ENCODE measurements at places on chromosomes 2 and 18.

DNA sequence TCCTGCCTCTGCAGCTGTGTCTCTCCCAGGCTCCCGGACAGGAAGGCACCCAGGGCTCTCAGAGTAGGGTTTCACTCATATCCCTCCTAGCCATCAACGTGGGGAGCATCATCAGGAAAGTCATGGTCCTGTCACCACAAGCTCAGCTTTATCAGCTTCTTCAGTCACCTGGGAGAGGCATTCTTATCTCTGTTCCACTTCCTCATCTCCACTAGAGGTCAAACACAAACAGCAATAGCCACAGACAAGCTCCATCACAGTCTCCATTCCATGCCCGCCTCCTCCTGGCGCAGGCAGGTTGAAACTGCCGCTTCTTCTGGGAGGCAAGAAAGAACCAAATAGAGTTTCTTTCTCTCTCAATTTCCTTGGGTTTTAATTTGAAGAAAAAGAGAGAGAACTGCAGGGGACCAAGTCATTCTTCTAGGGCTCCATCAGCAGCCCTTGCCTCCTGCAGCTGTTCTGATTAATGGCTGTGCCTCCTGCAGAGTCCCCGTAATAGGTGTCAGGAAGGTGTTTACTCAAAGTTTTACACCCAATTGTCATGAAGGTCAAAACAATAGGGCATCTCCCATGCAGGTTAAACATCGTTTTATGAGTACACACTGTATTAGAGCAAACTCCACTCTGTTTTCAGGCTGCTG is 377.9 kb downstream of the TMEM182 start:
- H3K4me3 ChIP-seq = no peak overlapping the region
- H3K4me1 ChIP-seq = no peaks in the 10 kb centered on the region
- DNase-seq = no peak
- H3K36me3 ChIP-seq = no peaks in the 10 kb centered on the region

DNA sequence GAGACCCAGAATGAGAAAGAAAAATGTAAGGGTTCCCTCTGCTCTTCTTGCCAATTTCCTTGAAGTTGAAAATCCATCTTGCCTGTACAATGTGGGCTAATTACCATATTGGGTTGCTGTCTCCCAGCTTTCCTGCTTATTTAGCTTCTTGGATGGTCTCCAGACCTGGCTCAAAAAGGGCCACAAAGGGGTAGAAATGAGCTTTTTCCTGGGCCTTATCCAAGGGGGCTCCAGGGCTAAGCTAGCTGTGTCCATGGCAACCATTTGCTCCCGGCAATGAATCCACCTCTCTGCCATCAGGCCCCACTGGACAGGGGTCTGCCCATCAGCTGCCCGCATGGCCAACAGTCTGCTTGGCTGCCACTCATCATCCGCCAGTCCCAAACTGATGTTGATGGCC is 85.0 kb downstream of the BOD1L2 start:
- H3K27ac ChIP-seq = no peak overlapping the region
- H3K27me3 ChIP-seq = no peaks in the 10 kb centered on the region
- H3K4me1 ChIP-seq = no peaks in the 10 kb centered on the region
- no peak for DNase-seq
- H3K36me3 ChIP-seq = no peaks in the 10 kb centered on the region

- no peaks in the 10 kb centered on the region for H3K36me3 ChIP-seq
- H3K27me3 ChIP-seq = no peaks in the 10 kb centered on the region
- no peak for DNase-seq
- no peak overlapping the region for H3K4me3 ChIP-seq
Observed at GRCh38 chr2:72719416-72719815, 106.4 kb downstream of the EXOC6B start.

DNA sequence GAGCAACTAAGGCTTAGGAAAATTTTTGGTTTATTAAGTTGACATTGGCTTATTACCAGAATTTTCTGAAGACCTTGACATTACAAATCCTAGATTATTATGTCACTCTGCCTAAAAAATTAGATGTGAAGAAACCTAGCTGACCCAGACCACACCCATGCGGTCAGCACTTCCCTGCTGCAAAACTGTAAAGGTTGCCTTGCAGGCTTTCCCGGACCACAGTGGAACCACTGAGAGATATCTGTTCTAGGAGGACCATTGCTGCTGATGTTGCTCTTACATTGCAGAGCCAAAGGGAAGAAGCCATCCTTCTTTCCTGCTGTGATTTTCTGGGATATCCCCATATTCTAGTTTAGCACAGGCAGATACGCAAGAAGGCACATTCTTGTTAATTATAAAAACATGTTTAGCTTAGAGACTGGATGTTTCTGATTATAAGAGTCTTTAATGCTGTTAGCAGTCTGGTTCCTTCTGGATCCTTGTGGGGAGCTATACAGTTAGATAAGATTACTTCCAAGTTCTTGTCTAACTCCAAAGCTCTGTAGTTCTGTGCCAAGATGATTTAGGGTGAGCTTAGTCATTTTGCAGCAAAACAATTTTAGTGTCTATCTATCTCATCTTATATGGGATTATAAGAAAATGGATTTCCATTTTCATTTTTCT is 70.2 kb downstream of the AOX1 start:
- H3K4me3 ChIP-seq = no peak overlapping the region
- DNase-seq = peak; percentile 50
- no peaks in the 10 kb centered on the region for H3K36me3 ChIP-seq
- no peaks in the 10 kb centered on the region for H3K4me1 ChIP-seq
- no peak overlapping the region for H3K27ac ChIP-seq
- H3K27me3 ChIP-seq = no peaks in the 10 kb centered on the region

DNA sequence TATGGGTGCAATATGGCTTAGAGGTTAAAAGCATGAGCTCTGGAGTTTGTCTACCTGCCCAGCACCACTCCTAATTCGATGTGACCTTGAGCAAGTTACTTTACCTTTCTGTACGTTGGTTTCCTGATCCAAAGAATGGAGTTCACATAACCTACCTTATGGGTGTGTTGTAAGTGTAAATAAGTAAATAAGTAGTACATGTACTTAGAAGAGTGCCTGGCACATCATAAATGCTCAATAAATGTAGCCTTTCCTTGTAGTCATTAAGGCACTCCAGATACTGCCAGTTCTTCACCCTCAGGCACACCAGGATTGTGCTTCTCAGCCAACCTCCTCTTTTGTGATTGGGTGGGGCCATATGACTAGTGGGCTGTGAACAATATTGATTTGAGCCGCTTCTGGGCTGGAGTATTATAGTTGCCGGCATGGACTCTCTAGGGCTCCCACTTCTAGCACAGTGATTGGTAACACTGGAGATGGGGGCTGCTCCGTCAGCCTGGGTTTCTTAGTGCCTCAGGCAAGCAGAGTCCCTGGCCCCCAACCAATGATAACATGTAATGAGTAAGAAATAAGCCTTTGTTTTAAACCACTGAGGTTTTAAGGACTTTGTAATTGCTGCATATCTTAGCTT is 101.7 kb upstream of the NOSTRIN start:
- H3K4me1 ChIP-seq = peaks cover 26% of the 10 kb centered on the region
- no peak overlapping the region for H3K4me3 ChIP-seq
- no peak for DNase-seq
- peak overlapping the region; percentile 59 for H3K27ac ChIP-seq
- H3K36me3 ChIP-seq = no peaks in the 10 kb centered on the region
- H3K27me3 ChIP-seq = no peaks in the 10 kb centered on the region

GRCh38 chr18:6956999-6957398 is 160.6 kb downstream of the LAMA1 start:
- H3K27me3 ChIP-seq = no peaks in the 10 kb centered on the region
- no peaks in the 10 kb centered on the region for H3K36me3 ChIP-seq
- no peaks in the 10 kb centered on the region for H3K4me1 ChIP-seq
- H3K27ac ChIP-seq = no peak overlapping the region

GRCh38 chr18:44838971-44839666 is 158.4 kb downstream of the SETBP1 start:
- H3K4me1 ChIP-seq = peaks cover 66% of the 10 kb centered on the region
- H3K36me3 ChIP-seq = no peaks in the 10 kb centered on the region
- peak overlapping the region; percentile 56 for H3K27ac ChIP-seq

- no peaks in the 10 kb centered on the region for H3K27me3 ChIP-seq
- H3K36me3 ChIP-seq = no peaks in the 10 kb centered on the region
- DNase-seq = no peak
- no peaks in the 10 kb centered on the region for H3K4me1 ChIP-seq
- no peak overlapping the region for H3K4me3 ChIP-seq
Observed at GRCh38 chr2:76268484-76268883, 557.8 kb upstream of the GCFC2 start.

DNA sequence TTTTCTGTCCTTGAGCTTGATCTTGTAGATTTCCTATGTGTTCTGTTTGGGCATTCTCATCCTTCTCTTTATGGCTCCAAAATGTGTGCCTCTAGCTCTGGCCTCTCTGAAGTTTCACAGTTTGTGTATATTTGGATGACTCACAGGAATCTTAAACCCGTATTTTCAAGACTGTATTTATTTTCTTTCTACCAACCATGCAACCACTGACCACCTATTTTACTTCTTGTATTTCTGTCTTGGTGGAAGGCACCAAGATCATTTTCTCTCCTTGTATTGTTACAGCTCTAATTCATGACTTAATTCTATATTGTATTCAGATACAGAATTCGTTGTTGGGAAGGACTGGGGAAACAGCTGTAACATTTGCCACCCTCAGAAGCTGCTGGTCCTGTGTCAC is 39.5 kb downstream of the ACSL3 start:
- H3K4me1 ChIP-seq = peaks cover 63% of the 10 kb centered on the region
- no peak overlapping the region for H3K27ac ChIP-seq
- H3K27me3 ChIP-seq = no peaks in the 10 kb centered on the region
- no peaks in the 10 kb centered on the region for H3K36me3 ChIP-seq

DNA sequence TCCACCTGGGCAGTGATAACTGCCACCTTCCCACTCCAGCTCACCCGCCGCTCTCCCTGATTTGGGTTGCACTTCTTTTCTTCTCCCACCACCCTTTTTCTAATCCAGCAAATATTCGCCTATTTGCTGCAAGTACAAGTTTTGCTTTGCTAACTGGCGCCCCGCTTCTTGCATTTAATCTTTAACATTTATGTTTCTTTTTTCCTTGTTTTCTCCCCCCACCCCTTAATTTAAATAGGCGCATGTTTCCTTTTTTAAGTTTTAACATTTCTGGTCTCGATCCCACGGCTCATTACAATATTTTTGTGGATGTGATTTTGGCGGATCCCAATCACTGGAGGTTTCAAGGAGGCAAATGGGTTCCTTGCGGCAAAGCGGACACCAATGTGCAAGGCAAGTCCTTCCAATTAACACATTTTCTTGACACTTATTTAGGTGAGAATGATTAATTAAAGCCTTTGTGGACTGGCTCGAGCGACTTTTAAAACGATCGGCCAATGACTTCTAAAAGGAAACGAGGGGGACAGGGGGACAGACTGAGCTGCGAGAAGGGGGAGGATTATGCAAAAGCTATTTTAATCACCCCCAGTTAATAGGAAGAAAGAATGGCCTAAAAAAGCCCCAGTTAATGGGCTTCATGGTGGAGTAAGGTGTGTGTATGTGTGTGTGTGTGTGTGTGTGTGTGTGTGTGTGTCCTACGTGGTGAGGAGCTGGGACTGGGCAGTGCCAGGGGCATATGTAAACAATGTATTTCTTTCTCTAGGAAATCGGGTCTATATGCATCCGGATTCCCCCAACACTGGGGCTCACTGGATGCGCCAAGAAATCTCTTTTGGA is 1.6 kb downstream of the TBR1 start:
- H3K27ac ChIP-seq = no peak overlapping the region
- H3K4me3 ChIP-seq = no peak overlapping the region

- no peak for DNase-seq
- no peaks in the 10 kb centered on the region for H3K27me3 ChIP-seq
- no peaks in the 10 kb centered on the region for H3K36me3 ChIP-seq
- no peak overlapping the region for H3K27ac ChIP-seq
- H3K4me3 ChIP-seq = no peak overlapping the region
Observed at GRCh38 chr2:223363085-223363484, 239.1 kb downstream of the SCG2 start.

GRCh38 chr2:227570615-227571014 is 28.1 kb upstream of the SCYGR2 start:
- no peaks in the 10 kb centered on the region for H3K36me3 ChIP-seq
- H3K4me3 ChIP-seq = no peak overlapping the region
- H3K27me3 ChIP-seq = no peaks in the 10 kb centered on the region
- H3K4me1 ChIP-seq = no peaks in the 10 kb centered on the region
- DNase-seq = no peak
- H3K27ac ChIP-seq = no peak overlapping the region

- H3K36me3 ChIP-seq = no peaks in the 10 kb centered on the region
- H3K4me1 ChIP-seq = no peaks in the 10 kb centered on the region
Observed at GRCh38 chr2:31031132-31031706, 107.0 kb downstream of the GALNT14 start.

DNA sequence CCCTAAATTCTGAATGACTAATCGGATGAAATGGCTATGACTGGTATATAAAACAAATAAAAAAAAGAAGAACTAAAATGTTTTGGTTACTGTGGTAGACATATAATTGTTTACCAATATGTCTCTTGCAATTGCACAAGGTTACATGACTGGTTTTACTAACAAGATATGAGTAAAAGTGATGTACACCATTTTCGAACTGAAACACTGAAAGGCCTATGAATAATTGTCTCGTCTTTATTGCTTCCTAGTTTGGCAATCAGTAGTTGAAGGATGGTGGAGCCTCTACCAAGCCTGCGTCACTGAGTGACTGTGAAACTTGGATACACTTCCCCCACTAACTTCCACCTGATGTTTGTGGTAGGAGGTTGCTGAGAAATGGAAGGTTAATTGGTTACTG is 16.5 kb downstream of the CDH19 start:
- no peak overlapping the region for H3K4me3 ChIP-seq
- H3K36me3 ChIP-seq = no peaks in the 10 kb centered on the region
- no peaks in the 10 kb centered on the region for H3K27me3 ChIP-seq
- no peak overlapping the region for H3K27ac ChIP-seq
- no peaks in the 10 kb centered on the region for H3K4me1 ChIP-seq
- DNase-seq = no peak

GRCh38 chr2:158743879-158744278 is 51.2 kb upstream of the DAPL1 start:
- H3K4me1 ChIP-seq = peaks cover 26% of the 10 kb centered on the region
- H3K27me3 ChIP-seq = no peaks in the 10 kb centered on the region
- no peak overlapping the region for H3K4me3 ChIP-seq
- H3K36me3 ChIP-seq = no peaks in the 10 kb centered on the region
- no peak for DNase-seq
- H3K27ac ChIP-seq = no peak overlapping the region

- no peaks in the 10 kb centered on the region for H3K27me3 ChIP-seq
- no peaks in the 10 kb centered on the region for H3K36me3 ChIP-seq
- peak; percentile 87 for DNase-seq
- peaks cover 64% of the 10 kb centered on the region for H3K4me1 ChIP-seq
- H3K4me3 ChIP-seq = peak overlapping the region; percentile 19
- H3K27ac ChIP-seq = peak overlapping the region; percentile 67
Observed at GRCh38 chr18:74288730-74289129, 3.0 kb downstream of the CYB5A start.

GRCh38 chr2:886072-887022 is 64.3 kb upstream of the SNTG2 start:
- no peaks in the 10 kb centered on the region for H3K27me3 ChIP-seq
- H3K27ac ChIP-seq = no peak overlapping the region
- DNase-seq = no peak
- no peaks in the 10 kb centered on the region for H3K36me3 ChIP-seq

GRCh38 chr18:62486290-62486964 is 36.4 kb upstream of the ZCCHC2 start:
- H3K27ac ChIP-seq = no peak overlapping the region
- DNase-seq = no peak
- no peaks in the 10 kb centered on the region for H3K36me3 ChIP-seq
- H3K4me3 ChIP-seq = no peak overlapping the region
- no peaks in the 10 kb centered on the region for H3K27me3 ChIP-seq
- no peaks in the 10 kb centered on the region for H3K4me1 ChIP-seq

Data from esophagus muscularis mucosa (tissue), 4 donors.